Activated CD4-positive, alpha-beta T cell treated with anti-CD3 and anti-CD28 coated beads, Interleukin-10, Interleukin-2, amounts not matched to agents 100 ng/mL and 50 ng/mL, durations not matched to agents 16 hours and 8 hours (primary cell): ENCODE measurements at places on chromosomes 7 and 10.

- no peak for DNase-seq
Measured at GRCh38 chr7:148521271-148521670, 69.3 kb upstream of the C7orf33 start.

- no peak for DNase-seq
Measured at GRCh38 chr7:33581236-33581635, 324.1 kb upstream of the BMPER start.

DNA sequence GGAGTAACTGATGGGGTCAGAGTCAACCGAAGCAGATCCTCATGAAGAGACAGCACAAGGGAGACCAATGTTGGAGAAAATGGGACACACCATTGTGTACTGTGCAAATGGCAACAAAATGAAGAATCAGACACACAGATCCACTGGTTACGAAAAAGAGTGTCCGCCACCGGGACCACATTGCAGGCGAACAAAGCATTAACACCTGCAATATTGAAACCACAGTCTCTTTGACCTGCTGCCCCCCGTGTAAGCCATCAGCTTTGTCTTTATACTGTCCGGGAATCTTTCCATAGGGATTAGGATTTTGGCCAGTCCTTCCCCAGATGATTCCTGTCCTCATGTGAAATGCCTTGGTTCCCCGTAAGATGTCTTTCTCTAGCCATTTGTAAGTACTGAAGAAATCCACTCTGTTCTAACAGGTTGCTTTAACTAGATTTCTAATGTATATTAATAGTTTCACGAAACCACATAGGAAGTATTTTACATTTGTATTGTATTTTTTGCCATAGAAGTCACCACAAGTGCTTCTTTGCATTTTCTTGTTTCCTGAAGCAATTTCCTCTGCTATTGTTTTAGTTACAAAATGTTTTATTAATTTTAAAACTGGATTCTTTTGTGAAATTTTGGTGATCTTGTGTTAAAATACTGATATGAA, 140.8 kb upstream of the NFE2L3 start:
- DNase-seq, result no peak

- no peak for DNase-seq
Measured at GRCh38 chr7:51006483-51007235, 224.0 kb upstream of the GRB10 start.

GRCh38 chr10:121516093-121516865, 82.0 kb downstream of the FGFR2 start:
- peak; percentile 57 for DNase-seq

GRCh38 chr10:58115218-58116050, 152.3 kb downstream of the IPMK start:
- no peak for DNase-seq

DNA sequence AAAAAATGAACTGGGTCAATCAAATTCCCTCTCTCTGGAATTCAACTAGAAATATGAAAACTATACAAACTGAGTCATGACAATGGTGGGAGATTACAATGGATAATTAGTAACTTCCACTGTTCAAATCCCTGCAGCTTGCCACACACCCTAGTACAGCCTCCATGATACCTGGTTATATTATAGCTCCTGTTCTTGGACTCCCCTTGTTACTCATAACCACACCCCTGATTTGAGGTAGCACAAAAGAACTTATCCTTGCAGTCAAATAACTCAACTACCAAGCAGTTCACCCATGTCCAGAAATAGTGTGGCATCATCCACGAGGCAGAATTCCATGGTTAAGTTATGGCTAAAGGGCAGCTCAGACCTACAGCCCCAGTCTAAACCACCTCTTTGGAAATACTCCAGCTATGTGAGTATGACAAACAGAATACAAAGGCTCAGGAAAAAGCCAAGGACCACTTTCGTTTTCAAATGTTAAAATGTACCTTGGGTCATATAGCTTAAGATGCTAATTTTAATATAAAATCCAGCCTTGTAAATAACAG, 164.7 kb downstream of the CPEB3 start:
- no peak for DNase-seq

DNA sequence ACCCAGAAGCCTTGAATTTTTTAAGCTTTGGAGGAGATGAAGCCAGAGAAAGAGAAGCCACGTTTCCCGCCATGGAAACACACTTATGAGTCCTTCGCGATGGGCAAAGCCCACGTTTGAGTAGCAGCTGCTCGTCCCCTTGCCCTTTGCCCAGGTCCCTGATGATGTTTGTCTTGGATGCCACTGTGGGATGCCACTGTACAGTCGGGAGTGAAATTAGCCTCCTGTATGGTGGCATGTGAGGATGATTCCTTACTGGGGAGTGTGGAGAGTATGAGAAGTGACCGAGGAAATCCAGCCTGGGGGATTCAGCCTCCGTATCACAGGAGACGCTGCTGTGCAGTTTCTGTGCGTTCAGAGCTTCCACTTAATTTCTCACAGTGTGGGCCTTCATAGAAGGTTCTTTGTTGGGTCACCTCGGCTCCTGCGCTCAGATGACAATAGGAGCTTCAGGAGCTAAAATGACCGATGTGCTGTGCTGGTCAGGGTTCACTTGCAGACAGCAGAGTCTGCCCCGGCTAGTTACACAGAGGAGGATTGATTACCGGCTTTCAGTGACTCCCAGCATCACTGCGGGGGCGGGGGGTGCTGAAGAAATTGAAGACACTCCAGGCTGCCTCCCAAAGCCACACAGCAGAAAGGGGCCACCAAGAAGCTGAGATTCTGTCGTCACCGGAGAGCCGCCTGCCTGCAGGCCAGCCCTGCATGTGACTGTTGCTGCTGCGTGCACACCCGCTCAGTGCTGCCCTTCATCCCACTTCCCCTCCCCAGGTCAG, 122.1 kb upstream of the SFMBT2 start:
- no peak for DNase-seq

DNA sequence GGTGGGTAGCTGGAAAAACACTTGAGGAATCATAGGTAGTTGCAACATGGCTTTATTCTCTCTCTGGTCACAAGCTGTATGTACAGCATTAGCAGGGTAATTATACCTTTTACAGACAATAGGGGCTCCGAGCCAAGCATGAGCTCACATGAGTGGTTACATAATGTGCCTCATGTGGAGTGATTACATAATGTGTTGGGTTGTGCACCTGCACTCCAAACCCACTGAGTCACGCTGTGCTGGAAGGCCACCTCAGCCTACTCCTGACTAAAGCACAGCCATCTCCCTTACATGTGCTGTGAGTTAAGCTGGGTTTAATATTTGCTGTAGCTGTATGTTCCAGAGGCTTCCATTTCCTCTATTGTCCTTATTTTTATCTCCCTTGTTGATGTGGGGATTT, 348.7 kb upstream of the SEMA3C start:
- no peak for DNase-seq

GRCh38 chr10:88705958-88706357, at the start of gene LIPK:
Gene LIPK, plus strand, starts transcription at chr10:88706249. Its CDS starts 18,295 bp downstream, at chr10:88724544.
- DNase-seq, result no peak

DNA sequence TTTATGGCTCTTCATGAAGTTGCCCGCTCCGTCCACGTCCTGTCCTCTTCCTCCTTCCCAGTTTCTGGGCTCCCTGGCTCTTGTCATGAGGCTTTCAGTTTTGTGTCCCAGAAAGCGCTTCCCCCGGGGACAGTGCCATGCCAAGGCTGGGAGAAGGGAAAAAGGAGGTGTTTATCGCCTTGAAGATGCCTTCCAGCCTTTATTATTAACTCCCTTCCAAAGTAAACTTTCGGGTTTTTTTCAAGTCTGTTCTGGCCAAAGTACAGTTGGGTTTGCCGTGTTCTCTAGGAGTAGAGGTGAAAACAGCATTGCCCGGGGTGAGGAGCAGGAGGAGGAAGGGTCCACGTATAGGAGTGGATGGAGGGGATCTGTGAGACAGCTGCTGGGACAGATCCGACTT, 117.2 kb downstream of the CUX1 start:
- no peak for DNase-seq

GRCh38 chr7:120023494-120024167, 249.3 kb upstream of the KCND2 start:
- DNase-seq, result no peak
